ENCODE measurements at places on chromosomes 1 and 21.

DNA sequence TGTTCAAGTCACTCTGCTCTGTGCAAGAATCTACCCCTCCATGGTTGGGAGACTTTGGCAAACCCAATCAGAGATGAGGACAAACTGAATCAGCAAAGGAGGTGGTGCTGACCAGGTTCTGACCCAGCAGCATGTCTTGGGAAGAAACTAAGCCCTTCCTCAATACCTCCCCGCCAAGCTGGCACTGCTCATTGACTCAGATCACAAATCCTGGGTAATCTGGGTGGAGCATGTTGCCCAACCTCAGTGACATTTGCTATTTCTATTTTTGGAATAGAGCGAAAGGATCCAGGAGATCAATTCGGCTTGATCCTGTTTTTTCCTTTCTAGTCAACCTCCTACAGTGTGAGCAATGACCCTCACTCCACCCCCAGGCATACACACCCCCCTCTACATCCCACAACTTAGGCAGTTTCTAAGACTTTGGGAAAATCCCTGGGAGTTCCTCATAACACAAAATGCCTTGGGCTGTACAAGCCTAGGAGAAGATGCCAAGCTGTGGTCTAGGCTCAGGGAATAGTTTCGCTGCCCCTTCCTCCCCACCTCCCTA is 166.8 kb upstream of the KCNJ6 start:
- DNase-seq: no peak

GRCh38 chr1:221886743-221887414 is 145.0 kb upstream of the DUSP10 start:
- no peak for DNase-seq

DNA sequence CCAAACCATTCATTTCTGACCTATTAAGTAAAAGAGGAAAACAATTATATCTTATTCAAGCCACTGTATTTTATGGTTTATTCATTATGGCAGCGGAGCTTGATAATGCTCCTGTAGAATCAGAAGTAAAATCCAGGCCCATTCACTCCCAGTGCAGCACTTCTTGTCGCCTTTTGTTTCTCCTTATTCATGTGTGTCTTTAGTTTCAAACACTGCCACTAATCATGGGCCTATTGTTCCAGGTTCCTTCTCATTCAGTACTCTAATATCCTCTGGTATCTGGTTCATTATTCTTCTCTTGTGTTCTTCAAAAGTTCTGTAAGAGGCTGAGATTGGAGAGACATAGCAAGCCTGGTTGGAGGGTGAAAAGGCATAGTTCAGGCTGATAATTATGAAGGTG is 218.3 kb downstream of the LRRIQ3 start:
- no peak for DNase-seq

DNA sequence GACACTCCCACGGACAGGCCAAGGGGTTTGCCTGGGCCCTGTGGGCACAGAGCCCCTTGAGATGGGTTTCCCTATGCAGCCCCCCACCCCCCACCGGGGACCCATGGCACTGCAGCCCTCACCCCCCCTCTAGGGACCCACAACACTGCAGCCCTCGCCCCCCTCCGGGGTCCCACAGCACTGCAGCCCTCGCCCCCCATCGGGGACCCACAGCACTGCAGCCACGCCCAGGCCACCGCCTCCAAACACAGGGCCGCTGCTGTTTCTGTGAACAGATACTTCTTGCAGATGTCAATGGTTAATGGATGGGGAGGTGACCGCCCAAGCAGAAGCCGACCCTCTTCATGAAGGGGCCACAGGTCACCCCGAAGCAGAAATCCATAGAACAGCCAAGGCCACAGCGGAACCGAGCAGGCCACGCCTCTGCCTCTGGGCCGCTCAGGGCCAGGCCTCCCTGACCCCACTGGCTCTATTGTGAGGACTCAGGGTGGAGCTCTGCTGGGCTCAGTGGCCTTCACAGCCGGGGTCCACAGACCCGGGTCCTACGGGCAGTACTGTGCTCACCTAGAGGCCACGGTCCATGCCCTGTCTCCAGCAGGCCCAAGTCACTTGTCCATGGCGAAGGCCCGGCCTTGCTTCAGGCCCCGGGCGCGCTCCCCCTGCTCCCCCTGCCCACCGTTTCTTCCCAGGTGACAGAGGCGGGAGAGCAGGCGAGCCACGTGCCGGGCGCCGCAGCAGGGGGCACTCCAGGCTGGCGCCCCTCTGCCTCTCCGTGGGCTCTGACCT is 4.1 kb upstream of the POFUT2 start:
- no peak for DNase-seq

- no peak for DNase-seq
These were observed 687 bp downstream of the PRKAB2 start for GRCh38 chr1:147171399-147172167.

GRCh38 chr1:35203295-35203694 is 10.3 kb upstream of the SFPQ start:
- DNase-seq: no peak

GRCh38 chr1:26153966-26154532 is 4.8 kb upstream of the FAM110D start:
- DNase-seq: no peak

DNA sequence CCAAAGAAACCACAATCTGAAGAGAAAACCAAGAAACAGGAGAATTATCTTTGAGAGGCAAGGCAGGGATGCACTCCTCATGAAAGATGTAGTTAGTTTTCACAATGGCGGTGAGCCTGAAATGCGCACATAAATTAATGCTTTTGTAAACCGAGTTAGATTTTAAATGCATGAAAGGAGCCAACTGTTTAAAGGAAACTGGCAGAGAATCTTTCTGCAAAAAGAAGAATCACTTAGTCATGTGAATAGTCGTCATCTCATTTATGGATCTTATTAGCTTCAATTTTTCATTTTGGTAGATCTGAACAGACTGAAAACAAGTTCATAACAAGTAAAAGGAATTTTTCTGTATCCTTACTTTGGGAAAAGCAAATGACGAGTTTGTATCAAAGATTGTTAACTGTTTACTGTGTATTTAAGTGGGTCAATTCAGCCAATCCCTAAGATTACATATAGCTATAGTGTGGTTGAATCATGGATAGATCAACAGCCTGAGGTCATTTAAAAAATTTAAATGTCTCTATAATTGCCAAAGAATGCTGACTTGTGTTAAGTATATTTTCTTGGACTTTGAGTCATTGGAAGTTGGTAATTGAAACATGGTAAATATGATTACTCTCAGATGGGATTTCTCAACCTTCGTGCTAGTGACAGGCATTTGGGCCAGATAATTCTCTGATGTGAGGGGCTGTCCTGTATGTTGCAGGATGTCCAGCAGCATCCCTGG is 226.6 kb upstream of the KAZN start:
- DNase-seq: no peak

GRCh38 chr1:235329139-235329902 is 951 bp downstream of the GGPS1 start:
- DNase-seq: no peak

- no peak for DNase-seq
These were observed 75.6 kb upstream of the NGF start for GRCh38 chr1:115413621-115414020.

GRCh38 chr1:156640842-156641706 is 843 bp upstream of the BCAN start:
- DNase-seq: no peak

DNA sequence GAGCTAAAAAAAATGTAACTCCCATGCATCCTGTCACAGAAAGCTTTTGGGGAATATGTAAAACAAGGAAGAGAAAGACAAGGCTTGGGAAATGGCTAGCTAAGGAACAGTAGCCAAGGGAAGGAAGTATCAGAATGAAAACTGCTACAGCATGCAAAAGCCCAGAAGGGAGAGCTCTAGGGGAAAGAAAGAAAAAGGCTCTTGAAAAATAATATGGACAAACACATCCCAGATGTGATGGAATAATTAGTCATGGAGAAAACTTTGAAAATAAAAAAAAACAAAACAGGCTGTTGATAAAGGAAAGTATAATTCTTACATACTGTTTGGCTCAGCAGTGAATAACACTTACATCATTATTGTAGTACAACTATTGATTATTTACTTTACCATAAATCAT is 47.9 kb upstream of the VCAM1 start:
- DNase-seq: no peak

DNA sequence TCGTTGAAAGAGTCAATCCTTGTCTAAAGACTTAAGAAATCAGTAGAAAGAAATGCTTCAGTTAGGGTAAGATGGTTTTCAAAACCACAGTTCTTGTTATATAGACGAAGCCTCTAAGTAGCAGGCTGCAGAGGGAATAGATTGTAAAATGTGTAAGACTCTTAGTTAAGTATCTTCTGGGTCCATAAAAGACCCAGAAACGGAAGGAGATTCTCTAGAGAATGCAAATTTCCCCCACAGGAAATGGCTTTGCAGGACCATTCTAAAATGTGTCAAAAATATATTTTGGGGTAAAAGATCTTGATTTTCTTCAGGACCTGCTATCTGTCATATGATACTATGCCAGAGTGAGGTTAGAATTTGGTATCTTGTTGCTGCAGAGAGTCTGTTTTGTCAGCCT is 13.4 kb downstream of the OR2T1 start:
- no peak for DNase-seq

DNA sequence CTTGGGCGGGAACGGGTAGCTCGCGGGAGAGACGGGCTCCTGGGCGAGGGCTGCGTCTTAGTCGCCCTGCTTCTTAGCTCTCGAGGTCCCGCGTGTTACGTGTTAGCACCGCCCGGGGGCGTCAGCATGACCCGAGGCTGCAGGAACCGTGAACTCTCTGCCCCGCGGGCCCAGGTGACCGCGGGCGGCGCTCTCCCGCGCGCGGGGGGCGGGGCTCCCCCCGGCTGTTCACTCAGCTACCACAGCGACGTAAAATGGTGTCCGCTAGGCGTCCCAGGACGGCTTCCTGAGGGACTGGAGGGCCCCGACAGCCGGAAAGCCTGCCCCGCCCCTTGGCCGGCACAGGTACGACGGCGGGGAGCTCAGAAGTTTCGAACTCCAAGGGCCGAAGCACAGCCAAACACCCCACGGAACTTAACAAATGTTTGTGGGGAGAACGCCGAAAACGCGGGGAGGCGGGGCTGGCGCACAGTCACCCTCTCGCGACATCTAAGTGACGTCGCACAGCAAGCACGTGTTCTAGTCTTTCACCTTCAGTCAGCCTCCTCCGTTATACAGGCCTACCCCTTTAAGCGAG is 780 bp upstream of the RBM15 start:
- peak; percentile 87 for DNase-seq

DNA sequence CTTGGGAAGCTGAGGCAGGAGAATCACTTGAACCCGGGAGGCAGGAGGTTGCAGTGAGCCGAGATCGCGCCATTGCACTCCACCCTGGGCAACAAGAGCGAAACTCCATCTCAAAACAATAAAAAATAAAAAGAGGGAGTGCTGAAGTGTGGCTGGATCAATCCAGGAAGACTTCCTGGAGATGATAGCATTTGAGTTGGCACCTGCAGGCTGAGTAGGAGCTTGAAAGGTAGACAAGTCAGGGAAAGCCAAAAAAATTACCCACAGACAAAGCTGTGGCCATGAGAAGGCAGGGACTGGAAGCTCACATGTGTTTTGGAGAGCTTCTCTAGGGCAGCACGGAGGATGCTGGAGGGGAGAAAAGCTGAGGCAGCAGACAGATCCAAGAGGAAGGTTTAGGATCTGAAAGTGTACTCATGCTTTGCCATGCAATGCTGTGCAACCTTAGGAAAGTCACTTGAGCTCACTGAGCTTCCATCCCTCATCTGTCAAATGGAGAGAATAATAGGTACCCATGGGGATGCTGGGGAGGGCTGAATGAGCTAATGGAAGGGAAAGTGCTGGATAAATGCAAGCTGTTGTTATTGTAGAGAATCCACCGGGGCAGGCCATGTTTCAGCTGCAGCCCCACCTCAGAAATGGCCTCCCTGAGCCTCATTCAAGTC is 26.0 kb upstream of the SYNC start:
- no peak for DNase-seq

DNA sequence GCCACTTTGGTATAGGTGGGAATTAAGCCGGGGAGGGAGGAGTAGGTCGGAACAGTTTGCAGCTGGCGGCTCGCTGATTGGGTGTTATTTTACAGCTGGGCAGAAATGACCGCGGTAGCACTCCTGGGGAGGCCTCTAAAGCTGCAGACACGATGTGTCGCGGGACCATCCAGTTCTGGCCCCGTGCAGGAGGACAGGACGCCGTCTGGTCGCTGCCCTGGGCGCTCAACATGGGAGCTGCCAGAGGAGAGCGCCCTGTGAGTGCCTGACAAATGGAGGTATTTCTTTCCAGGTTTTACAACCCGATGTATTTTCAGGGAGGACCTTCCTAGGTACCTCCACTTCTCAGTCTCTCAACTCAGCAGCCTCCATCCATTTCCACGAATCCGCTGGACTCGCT is 46.2 kb downstream of the CDC7 start:
- no peak for DNase-seq

DNA sequence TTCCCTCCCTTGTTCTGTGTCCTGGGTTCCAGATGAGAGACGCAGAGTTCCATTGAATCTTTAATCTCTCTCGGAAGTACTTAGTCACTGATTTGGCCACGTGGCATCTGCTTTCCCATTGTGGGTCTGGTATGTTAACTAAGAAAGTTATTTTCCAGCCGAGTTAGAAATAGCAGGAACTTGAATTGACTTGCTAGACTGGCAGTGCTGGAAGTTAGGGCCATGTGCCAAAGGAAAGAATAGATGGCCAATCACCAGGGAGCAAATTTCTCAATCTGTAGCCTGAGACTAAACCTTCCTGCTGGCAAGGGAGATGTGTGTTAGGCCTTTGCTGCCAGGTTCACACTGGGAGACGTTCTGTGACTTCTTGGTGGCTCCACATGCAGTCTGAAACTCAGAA is 24.2 kb upstream of the SLFNL1 start:
- DNase-seq: no peak

GRCh38 chr1:58885998-58886397 is 102.2 kb upstream of the JUN start:
- DNase-seq: no peak

- DNase-seq: no peak
These were observed 204.5 kb downstream of the TM2D1 start for GRCh38 chr1:61520401-61520800.

DNA sequence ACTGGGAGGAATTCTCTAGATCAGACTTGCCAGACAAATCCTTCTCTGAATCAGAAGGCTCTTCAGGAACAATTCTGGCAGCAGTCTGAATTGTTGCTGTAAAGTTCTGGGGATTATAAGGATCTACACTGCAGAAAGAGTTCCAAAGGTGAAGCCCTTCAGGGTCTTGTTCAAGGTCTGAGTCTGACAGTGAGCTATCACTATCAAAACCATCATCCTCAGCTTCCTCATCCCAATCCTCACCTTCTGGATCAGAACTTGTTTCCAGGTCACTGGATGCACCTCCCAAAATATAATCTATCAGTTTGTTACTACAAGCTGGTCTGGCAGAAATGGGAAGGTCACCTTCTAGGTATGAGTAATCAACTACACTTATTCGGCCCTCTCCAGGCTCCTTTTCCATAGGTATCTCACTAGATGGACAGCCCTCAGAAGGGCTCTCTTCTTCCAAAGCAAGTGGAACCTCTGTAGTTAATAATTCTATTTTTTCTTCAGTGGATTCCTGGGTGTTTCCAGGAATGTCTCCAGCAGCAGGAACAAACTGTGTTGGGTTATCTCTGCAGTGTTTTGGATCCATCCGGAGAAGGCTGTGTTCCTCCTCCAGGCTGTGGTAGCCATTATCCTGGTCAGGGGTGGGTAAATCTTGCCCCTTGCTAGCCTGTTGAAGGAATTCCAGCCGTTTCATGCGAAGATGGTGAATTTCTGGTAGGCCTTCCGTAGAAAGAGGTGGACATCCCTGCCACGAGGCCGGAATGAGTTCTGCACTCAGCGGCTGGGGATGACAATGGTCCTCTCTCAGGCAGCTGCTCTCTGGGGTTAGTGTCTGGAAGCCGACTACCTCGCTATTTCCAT is 1.6 kb downstream of the PPP1R15B start:
- no peak for DNase-seq

Measured in stimulated activated CD8-positive, alpha-beta memory T cell treated with anti-CD3 and anti-CD28 coated beads, Interleukin-4, amount 100 ng/mL, for 1 hour (primary cell).